Activated CD4-positive, alpha-beta T cell treated with anti-CD3 and anti-CD28 coated beads for 36 hours (primary cell): ENCODE measurements at places on chromosomes 1 and 21. TPM values are rescaled to one million over a fixed set of nuclear protein-coding genes. Genes with fewer than 3 reads are reported as not detected.

The TRIM17 gene
- total RNA-seq, result 1.3 TPM

The NUCKS1 gene
- total RNA-seq, result 260 TPM

The CTH gene
- 29.8 TPM for total RNA-seq

The CHI3L2 gene
- total RNA-seq, result 12.7 TPM
